Left lung (tissue), 14 donors: ENCODE measurements at places on chromosomes 7 and 10. TPM values are rescaled to one million over a fixed set of nuclear protein-coding genes. Genes with fewer than 3 reads are reported as not detected.

The NKX2-3 gene
- total RNA-seq = not detected

The PTN gene
- 6.4 TPM for total RNA-seq

The ZP3 gene
- 2.9 TPM for total RNA-seq

The TMEM176A gene
- total RNA-seq = 44.7 TPM

The ANKRD1 gene
- 165 TPM for total RNA-seq

GRCh38 chr10:98404571-98405359, 10.2 kb downstream of the PYROXD2 start:
- no peaks in the 10 kb centered on the region for H3K4me1 ChIP-seq
- H3K27ac ChIP-seq = no peak overlapping the region
- H3K27me3 ChIP-seq = no peaks in the 10 kb centered on the region
- DNase-seq = no peak

DNA sequence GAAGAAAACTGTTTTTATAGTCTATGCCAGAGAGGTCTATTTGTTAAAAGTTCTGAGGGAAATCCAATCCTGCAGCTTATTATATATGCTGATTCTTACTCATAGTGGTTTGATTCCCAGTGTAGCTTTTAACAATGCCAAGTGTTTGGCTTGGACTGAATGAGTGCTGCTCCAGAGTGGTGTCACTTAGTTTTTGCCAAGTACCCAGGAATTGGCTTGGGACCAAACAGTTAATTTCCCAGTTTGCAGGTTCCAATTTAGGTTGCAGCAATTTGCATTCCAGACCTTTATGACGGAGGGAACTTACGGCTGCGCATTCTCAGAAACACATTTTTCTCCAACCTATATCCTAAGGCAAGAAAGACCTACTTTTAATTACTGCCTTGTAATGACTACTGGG, 32.4 kb downstream of the NSUN6 start:
- H3K36me3 ChIP-seq = no peaks in the 10 kb centered on the region
- no peak overlapping the region for H3K27ac ChIP-seq

DNA sequence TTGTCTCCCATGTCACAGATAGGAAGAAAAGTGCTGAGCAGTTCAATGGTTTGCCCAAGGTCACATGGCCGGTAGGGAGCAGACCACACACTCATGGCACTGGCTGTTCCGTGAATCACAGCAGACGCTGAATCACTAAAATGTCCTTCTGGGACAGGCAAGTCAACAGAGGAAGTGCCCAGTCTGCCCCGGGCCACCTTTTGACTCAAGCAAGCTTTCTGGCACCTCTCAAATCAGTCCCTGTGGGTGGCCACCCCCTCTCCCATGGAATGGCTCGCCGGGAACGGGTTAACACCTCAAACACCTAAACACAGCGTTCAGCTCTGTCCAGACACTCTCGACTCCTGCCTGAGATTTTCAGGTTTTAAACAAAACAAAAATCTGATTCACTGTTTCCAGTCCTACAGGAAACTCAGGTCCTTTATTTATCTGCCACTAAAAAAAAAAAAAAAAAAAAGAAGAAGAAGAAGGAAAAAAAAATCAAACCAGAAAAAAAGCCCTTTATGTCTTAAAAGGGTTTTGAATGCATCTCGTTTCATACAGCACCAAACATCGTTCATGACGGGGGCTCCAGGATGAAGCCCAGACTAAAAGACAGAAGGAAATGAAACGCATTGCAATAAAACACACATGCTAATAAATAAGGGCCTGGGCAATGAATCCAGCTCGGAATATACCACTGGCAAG, 15.5 kb downstream of the CARD11 start:
- no peaks in the 10 kb centered on the region for H3K36me3 ChIP-seq
- no peaks in the 10 kb centered on the region for H3K4me1 ChIP-seq
- H3K27ac ChIP-seq = no peak overlapping the region
- peaks cover 22% of the 10 kb centered on the region for H3K27me3 ChIP-seq
- no peak for DNase-seq

GRCh38 chr7:158063850-158064610, 523.6 kb downstream of the PTPRN2 start:
- H3K4me3 ChIP-seq = no peak overlapping the region
- H3K27ac ChIP-seq = no peak overlapping the region
- H3K27me3 ChIP-seq = no peaks in the 10 kb centered on the region
- DNase-seq = no peak
- no peaks in the 10 kb centered on the region for H3K4me1 ChIP-seq
- H3K36me3 ChIP-seq = no peaks in the 10 kb centered on the region

DNA sequence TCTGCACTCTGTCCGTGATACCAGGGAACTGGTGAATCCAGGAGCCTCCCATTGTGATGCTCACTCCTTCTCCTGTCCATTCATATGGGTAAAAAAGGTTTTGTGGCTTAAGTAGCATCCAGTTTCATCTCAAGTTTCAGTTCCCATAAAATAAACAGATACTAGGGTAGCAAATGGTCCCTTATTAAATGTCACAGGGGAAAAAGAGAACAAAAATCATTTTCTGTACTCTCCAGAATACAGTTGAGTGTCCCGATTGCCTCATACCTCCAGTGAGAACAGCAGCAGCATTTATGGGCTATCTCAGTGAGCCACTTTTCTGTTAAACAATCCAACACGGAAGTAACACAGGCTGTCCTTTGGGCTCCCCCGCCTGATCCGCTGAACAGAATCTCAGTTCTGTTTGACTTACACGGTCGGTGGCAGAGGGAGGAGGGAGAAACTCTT, 179.6 kb downstream of the CELF2 start:
- no peak overlapping the region for H3K27ac ChIP-seq
- H3K27me3 ChIP-seq = no peaks in the 10 kb centered on the region
- H3K4me3 ChIP-seq = no peak overlapping the region
- peaks cover 6% of the 10 kb centered on the region for H3K4me1 ChIP-seq
- no peaks in the 10 kb centered on the region for H3K36me3 ChIP-seq

GRCh38 chr7:151384352-151384697, 25.5 kb downstream of the WDR86 start:
- no peak overlapping the region for H3K4me3 ChIP-seq
- H3K36me3 ChIP-seq = no peaks in the 10 kb centered on the region
- DNase-seq = no peak

GRCh38 chr7:134919240-134919641, 67.1 kb upstream of the AGBL3 start:
- no peaks in the 10 kb centered on the region for H3K36me3 ChIP-seq
- no peaks in the 10 kb centered on the region for H3K4me1 ChIP-seq
- H3K27ac ChIP-seq = no peak overlapping the region
- H3K4me3 ChIP-seq = no peak overlapping the region
- DNase-seq = no peak

DNA sequence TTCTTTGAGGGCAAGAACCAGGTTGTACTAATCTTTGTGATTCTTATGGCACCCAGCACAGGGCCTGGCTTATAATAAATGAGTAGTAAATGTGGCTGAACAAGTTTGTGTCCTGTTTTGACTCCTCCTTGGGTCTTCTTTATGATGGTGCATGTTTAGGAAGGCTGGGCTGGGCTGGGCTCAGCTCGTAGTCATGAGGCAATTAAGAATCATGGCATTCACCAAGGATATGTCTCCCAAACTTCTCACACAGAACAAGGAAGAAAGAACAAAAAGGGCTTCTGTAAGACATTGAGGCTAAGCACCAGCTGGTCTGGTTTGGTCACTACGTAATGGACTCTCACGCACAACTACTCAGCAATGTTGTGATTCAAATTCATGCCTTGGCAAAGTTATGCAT, 30.5 kb upstream of the YAE1 start:
- no peaks in the 10 kb centered on the region for H3K36me3 ChIP-seq
- H3K4me1 ChIP-seq = no peaks in the 10 kb centered on the region
- no peaks in the 10 kb centered on the region for H3K27me3 ChIP-seq
- H3K4me3 ChIP-seq = no peak overlapping the region
- no peak overlapping the region for H3K27ac ChIP-seq

DNA sequence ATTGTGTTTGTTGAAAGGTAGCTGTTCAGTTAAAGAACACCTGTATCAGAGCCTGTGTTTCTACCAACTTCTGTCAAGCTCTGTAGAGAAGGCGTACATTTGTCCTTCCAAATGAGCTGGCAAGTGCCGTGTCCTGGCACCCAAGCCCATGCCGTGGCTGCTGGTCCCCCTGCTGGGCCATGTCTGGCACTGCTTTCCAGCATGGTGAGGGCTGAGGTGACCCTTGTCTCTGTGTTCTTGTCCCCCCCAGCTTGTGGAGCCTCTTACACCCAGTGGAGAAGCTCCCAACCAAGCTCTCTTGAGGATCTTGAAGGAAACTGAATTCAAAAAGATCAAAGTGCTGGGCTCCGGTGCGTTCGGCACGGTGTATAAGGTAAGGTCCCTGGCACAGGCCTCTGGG, 154.9 kb downstream of the EGFR start:
- H3K27ac ChIP-seq = no peak overlapping the region
- no peaks in the 10 kb centered on the region for H3K27me3 ChIP-seq
- H3K4me1 ChIP-seq = no peaks in the 10 kb centered on the region
- no peak overlapping the region for H3K4me3 ChIP-seq
- DNase-seq = no peak

GRCh38 chr10:132383101-132383500, 13.9 kb upstream of the PWWP2B start:
- no peaks in the 10 kb centered on the region for H3K27me3 ChIP-seq
- DNase-seq = no peak
- H3K27ac ChIP-seq = no peak overlapping the region
- H3K36me3 ChIP-seq = no peaks in the 10 kb centered on the region

DNA sequence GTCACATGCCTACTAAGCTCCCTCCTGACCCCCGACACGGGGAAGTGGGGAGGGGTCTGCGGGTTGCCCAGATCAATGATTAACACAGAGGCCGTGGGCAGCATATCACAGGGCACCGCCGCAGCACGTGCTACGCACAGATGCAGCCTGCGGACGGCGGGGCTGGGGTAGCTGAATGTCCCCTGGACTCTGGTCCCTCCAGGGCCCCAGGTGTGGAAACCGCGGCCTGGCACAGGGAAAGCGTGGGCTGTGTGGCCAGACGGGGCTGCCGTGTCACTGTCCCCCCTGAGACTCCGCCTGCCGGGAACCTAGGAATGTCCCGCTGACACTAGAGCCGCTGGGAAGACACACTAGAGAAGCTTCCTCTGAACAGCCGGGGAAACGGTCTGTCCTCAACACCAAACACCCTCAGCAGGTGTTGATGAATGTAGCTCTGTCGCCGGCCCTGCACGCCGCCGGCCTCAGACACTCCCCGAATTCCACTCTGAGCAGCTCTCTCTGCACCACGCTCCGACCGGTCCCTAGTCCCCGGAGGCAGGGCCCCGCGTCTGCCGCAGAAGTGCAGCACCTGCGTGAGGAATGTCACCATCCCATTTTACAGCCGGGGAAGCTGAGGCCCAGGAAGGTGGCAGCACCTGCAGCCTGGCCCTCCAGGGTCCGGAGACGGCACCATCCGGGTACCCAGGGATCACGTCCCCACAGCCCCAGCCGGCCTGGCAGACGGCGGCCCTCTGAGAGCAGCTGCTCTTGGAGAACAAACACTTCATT, 33.4 kb upstream of the PDGFA start:
- DNase-seq = no peak
- H3K4me3 ChIP-seq = no peak overlapping the region

DNA sequence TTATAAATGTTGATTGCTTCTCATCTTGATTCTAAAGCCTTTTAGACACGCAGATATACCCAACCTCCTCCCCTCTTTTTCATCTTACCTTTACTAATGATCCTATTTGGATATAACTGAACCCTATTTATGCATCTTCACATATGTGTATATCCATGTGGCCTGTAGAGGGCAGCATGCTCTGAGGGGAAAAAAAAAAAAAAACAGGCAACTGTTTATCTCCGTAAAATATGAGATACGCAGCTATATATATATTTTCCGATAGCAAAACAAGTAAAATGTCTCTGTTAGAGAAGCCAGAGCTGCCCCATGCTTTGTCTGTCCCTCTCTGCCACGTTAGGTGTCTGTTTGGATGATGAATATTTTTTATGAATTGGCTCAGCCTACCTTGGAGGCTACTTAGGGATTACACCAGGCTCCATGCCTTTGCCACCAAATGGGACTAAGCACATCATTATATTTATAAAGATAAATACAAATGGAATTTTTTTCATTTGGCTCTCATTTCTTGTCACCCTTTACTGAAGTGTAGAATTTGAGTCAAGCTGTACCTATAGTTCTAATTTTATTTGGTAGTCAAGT, 174.8 kb upstream of the FZD1 start:
- no peak overlapping the region for H3K27ac ChIP-seq
- DNase-seq = no peak
- no peak overlapping the region for H3K4me3 ChIP-seq
- H3K27me3 ChIP-seq = no peaks in the 10 kb centered on the region
